Mesenchymal stem cell (in vitro differentiated cells and primary cell): ENCODE measurements at places on chromosomes 4 and X.

DNA sequence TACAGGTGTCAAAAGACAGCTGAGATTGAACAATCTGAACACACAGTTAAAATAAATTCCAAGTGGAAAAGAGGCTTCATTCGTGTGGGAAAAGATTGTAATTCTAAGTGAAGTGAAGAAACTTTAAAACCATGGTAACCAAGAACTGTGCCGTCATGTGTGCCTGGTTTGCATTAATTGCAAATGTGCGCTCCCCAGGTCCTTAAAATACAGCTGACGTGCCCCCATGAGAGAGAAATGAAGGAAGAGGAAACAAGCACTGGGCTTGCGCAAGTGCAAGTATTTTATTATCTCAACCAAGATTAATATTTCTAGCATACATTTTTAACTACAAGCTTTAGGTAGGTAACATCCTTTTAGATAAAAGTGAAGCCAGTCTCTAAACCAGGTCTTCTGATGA, 92.5 kb downstream of the PARM1 start:
- no peak for DNase-seq

- peak; percentile 82 for DNase-seq
These were observed 314.9 kb upstream of the TRAM1L1 start for GRCh38 chr4:117400039-117400835.

GRCh38 chr4:139645458-139645857, 20.2 kb upstream of the MGST2 start:
- DNase-seq: no peak

GRCh38 chr4:153337686-153338085, 6.8 kb upstream of the MND1 start:
- DNase-seq: no peak

DNA sequence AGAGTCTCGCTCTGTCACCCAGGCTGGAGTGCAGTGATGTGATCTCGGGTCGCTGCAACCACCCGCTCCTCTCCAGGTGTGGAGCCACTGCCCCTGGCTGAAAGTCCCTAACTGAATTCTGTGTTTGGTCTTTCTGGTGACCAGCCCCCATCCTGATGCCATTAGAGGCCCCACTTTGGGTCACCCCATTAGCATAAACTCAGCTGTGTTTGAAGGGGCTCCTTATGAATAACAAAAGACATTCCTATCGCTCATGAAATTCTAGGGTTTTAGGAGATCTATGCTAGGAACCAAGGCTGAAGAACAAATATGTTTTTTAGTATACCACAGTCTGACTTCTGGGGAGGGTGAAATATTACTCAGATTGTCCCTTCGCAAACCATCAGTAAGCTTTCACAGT, 652.9 kb downstream of the ADGRL3 start:
- DNase-seq: no peak

GRCh38 chr4:1195891-1196401, 23.6 kb upstream of the SPON2 start:
- no peak for DNase-seq

DNA sequence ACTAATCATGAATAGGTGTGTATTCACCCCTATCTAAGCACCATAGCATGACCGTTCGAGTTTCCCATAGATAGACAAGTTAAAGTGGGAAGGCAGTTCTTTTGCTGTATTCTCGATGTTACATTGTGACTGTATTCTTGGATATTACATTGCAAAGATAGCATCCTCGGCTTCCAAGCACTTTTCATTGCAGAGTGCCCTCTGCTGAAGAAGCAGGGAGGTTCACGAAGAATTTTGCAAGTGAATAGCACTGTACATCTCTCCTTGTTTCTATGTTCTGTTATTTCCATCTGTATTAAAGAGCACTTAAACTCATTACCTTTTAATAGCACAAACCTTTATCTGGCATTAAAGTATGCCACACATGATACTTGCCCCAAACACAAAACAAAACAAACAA, 426.7 kb upstream of the ARX start:
- DNase-seq: no peak

DNA sequence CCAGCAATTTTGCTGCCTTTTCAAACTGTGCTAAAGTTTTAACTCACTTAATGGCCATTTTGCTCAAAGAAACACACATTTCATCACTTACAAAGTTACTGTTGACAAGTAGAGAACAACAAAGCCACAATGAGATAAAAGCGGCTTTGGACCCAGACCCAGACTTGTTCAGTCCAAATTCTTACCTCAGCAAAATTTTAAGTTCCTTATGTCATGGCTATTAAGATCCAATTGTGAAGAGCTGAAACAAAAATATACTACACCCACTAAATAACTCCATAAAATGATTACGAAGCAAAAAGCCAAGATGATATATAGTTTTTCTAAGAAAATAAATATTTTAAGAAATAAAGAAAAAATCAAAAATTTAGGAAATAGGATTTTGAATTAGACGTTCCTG, 137.0 kb upstream of the INPP4B start:
- DNase-seq: no peak

GRCh38 chrX:112646651-112647050, 33.1 kb downstream of the LHFPL1 start:
- no peak for DNase-seq

GRCh38 chr4:31141832-31142142, 421.6 kb downstream of the PCDH7 start:
- DNase-seq: no peak

DNA sequence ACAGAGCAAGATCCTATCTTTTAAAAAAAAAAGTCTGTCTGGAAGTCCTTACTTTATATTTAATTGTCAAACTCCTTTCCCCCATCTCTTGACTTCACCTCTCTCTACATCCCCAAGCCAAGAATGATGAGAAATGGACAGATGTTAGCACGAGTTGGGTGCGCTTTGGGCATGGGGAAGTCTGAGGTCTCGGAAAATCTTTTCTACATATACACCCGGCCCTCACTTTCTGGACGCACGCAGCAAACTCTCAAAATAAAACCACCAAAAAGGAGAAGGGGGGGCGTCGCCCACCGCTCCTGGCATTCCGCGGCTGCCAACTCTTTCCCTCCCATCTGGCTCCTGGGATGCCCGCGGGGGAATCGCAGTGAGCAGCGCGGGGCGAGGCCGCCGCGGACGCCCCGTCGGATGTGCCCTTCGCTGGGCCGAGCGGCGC, 756 bp downstream of the IGFBP7 start:
- peak; percentile 40 for DNase-seq

- no peak for DNase-seq
These were observed 37.6 kb upstream of the GLRA2 start for GRCh38 chrX:14491689-14492088.

DNA sequence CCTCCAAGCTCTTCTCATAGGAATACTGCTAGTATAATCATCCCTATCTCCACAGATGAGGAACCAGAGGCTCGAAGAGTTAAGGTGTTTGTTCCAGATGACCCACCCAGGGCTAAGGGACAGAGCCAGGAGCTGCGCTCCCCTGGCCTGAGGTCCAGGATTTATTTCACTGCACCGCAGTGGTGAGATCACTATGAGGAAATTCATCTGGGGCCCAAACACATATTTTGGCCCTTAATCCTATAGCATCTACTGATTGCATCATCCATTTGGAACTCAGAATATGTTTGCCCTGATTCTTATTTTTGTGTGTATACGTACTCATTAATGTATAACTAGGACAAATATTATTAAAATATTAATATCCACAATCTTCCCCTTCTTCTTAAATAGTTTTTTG, 100.1 kb upstream of the RBPJ start:
- peak; percentile 37 for DNase-seq

- DNase-seq: no peak
These were observed 233.0 kb upstream of the MAD2L1 start for GRCh38 chr4:120299631-120300030.

DNA sequence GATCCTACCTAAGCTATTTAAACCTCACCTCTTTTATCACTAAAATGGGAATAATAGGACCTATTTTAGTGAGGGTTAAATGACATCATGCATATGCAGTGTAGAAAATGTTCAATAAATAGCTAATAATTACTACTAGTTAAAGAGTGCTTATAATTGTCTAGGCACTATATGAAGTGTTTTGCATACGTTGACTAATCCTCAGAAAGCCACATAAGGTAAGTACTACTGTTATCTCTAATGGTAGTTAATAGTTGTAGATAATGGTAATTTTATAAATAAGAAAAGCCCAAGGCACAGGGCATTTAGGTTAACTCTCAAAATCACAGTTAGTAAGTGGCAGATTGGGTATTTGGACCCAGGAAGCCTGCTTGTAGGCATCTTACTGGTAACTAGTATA, 47.4 kb upstream of the BOD1L1 start:
- no peak for DNase-seq

- peak; percentile 61 for DNase-seq
These were observed 86.2 kb upstream of the HS3ST1 start for GRCh38 chr4:11514779-11515419.

DNA sequence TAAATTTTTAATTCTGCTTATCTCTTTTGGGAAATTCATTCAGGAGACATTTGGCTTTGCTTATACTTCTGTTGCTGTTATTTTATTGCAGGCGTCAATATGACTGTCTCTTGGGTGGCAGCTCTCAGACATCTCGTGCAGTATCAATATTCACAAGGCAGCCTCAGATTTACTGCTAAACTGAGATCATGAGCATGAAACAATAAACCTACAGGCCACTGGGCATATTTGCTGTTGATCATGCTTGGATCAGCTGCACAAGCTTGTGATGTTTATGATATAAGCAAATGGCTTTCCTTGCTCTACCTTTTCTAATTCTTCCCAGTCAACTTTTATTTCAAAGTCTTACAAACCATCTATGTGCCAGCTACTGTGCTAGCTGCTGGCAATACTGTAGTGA, 39.2 kb downstream of the TSPAN5 start:
- DNase-seq: no peak

DNA sequence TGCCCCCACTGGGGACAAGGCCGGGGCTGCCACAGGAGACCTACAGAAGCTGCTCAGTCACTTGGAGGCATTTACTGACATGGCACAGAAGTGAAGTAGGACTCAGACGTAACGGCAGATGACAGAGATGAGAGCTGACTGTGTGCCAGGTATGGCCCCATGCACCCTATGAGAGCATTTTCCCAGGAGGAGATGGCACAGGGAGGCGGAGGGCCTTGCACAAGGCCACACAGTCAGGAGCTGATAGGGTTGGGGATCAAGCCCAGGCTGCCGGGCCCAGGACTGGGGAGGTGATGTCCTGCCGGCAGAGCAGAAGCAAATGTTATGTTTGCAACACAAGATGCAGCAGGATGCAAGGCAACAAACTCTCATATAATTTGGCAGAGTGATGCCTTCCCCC, 34.1 kb downstream of the NAT8L start:
- no peak for DNase-seq

DNA sequence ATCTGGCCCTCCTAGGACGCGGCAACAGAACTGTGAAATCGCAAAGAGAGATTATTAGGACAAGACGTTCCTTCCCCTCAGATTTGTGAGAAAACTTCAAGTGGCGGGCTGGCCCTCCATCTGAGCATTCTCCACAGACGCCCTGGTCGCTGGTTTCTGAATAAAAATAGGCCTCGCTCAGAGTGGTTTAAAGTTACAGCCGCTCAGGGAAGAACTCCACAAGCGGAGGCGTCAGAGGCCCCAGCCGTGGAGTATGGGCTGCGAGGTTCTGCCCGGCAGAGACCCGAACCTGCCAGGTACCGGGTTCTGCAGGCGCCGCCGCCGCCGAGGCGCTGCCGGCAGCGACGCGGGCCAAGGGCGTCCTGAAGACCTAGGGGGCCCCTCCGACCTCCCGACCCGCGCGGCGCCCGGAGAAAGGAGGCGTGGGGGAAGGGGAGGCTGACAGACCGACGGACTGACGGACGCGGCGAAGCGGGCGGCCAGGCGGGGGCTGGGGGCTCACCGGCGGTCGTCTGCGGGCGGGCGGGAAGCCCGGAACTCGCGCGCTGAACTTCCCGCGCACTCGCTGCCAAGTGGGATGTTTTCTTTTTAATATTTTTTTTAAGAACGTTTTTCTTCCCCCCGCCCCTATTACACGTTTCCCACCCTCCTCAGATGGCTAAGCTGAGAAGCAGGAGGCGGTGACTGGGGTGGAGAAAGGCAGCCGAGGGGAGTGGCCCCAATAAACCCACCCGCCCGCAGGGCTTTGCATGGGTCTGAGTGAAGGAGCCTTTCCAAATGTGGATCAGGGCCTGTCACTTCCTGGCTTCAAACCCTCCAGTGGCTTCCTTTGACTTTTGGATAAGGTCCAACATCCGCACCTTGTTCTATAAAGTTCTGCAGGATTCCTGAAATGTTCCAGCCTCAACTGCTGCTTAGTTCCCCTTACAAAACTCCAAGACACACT, at the start of gene PABPC4L:
Gene PABPC4L, minus strand, starts transcription at position 574 of the 946 bp plus-strand sequence. CDS start 770 bp downstream, outside the sequence.
- DNase-seq: peak; percentile 56

DNA sequence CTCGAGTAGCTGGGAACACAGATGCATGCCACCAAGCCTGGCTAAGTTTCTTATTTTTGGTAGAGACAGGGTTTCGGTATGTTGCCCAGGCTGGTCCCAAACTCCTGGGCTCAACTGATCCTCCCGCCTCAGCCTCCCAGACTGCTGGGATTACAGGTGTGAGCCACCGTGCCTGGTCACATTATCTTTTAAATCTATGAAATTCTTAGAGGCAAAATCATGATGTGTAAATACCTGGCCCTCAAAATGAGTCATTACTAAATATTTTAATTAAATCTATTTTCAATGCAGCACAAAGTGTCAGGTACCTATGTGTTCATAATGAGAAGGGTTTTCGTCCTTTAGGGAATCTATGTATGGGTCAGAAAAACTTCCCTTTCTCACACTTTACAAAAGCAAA, 222.5 kb upstream of the GPC4 start:
- DNase-seq: no peak

GRCh38 chrX:70129816-70130215, 3.4 kb upstream of the IGBP1 start:
- no peak for DNase-seq

DNA sequence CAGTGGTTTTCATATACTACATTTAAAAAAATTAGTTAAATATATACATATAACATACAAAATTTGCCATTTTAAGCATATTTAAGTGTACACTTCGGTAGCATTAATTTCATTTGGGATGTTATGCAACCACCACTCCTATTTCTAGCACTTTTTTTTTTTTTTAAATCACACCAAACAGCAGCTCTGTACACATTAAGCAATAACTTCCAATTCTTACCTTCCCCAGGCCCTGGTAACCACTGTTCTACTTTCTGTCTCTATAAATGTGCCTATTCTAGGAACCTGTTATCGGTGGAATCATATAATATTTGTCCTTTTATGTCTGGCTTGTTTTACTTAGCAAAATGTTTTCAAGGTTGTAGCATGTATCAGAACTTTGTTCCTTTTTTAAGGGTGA, 39.1 kb downstream of the TMEM164 start:
- DNase-seq: peak; percentile 16

DNA sequence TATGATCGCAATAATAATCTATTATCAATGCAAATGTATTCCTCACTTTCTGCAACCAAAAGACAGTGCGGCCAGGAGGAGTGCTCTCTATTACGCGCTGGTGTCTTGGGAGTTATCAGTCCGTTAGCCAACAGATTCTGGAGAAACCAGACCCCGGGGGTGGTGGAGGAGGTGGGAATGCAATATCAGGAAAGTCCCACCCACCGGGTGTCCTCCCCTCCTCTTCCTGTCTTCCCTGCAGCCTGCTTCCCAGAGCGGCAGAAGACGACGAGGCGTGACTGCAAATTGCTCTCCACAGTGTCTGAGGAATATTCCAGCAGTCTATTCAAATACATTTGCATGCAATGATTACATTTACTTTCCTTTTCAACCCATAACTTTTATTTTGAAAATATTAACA, 17.9 kb upstream of the TLR3 start:
- no peak for DNase-seq
